ENCODE measurements at places on chromosomes 12 and 14.

DNA sequence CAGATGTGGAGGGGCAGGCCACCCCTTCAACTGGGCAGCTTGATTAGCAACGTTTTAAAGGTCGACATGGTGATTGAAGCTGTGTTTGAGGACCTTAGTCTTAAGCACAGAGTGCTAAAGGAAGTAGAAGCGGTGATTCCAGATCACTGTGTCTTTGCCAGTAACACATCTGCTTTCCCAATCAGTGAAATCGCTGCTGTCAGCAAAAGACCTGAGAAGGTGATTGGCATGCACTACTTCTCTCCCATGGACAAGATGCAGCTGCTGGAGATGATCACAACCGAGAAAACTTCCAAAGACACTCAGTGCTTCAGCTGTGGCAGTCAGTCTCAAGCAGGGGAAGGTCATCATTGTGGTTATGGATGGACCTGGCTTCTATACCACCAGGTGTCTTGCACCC lies 23.9 kb upstream of the AICDA start:
- no peak for DNase-seq

DNA sequence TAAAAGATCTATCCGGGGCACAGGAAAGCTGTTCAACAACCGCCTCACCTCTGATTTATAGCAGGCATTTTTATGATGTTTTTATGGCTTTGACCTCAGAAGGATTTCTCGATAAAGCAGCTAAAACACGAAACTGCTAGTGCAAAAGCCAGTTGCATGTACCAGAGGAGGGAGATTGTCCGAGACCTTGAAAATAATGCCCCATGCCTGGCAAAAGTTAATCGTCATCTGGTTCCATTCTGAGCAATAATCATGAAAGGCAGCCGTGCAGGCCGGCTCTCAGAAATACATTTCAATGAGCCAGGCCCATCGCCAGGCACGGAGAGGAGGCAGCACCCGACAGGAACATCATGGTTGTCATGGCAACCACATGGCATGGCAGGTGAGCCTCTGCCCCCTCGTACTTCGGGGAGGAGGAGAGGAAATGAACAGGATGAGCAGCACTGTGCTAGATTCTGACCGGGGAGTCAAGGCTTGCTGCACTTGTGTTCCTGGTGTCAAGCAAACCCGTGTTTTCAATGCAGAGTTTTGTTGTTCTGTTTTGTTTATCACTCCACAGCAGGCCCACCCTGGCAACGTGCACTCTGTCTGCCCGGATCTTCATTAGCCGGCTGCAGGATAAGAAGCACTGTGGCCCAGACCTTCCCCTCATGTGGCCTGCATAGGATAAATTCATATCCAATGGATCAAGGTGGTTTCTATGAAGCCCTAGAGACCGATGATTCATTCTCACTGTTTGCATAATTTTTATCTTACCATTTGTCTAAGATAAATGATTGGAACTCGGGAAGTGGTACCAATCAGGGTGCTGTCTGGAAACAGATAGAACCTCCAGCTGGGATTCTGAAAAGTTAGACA lies 160.2 kb downstream of the RIMBP2 start:
- no peak for DNase-seq

GRCh38 chr14:106518054-106518943 lies 991.9 kb downstream of the TMEM121 start:
- DNase-seq = peak; percentile 75

GRCh38 chr12:119666900-119667576 lies 895 bp upstream of the PRKAB1 start:
- DNase-seq = peak; percentile 39

- DNase-seq = no peak
Observed at GRCh38 chr12:116920939-116921338, 10.2 kb downstream of the FBXW8 start.

GRCh38 chr12:58105225-58106119 lies 164.1 kb downstream of the ATP23 start:
- DNase-seq = no peak

DNA sequence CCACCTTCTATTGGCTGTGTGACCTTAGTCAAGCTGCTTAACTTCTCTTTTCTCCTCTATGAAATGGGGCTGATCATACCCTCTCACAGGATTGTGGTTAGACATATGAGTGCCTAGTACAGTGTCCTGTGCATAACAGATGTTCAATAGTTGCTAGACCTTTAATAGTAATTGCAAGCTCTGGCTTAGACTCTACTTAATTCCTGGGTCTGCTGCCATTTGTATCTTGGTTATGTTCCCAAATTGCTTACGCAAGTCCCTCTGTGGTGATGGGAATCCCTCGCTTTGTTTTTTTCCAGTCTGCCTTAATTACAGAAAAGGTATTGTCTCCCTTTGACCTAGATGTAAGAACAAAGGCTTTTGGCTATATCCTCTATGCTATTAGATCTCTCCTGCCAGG lies 15.1 kb downstream of the SUDS3 start:
- DNase-seq = no peak

- no peak for DNase-seq
Observed at GRCh38 chr14:59018978-59019377, 169.5 kb upstream of the DAAM1 start.

DNA sequence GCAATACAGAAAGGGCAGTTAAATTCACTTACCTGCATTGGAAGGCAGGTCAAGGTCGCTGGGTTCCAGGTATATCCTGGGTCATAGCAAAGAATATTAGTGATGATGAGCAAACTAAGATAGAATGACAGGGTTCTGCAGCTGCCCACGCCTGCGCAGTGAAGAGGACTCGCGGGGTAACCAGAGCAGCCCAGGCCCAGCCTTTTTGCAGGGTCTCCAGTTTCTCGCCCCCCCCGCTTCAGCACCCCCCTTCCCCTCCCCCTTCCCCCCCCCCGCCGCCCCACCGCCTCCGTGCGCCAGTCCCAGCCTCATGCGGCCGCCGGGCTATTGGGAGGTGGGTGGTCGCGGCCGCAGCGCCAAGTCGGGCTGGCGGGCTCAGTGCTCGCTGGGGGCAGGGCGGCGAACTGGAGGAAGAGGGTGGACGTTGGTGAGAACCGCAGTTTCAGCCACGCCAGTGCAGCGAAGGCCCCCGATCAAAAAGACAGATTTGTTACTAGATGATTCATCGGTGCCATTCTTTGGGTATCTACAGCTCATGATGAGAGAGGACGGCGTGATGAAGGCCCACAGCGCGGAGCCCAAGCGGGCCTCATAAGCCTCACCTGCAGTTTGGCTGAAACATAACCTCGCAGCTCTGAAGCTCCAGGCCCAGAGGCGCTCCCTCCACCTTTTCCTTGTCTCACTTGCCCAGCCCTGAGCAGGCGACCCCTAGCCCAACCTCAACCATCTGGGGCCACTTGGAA lies 20.2 kb downstream of the SLC2A3 start:
- DNase-seq = no peak

GRCh38 chr14:103393676-103394626 lies 8.7 kb downstream of the MARK3 start:
- DNase-seq = peak; percentile 61

DNA sequence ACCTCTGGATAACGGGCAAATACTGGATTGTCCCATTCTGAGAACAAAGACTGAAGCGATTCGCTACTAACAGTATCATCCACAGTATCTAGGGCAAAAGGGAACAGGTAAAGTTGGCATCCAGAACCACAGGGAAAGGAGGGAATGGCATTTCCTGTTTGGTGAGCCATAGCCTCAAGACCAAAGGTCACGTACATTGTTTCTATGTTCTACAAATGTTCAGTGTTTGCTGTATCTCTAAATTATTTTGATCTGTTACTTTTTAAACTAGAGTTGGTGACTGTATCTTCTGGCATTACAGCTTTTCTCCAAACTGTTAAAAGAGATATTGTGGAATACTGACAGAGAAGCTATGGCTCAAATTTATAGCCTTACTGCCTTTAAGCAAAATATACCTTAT lies 9.7 kb downstream of the MLH3 start:
- DNase-seq = no peak

DNA sequence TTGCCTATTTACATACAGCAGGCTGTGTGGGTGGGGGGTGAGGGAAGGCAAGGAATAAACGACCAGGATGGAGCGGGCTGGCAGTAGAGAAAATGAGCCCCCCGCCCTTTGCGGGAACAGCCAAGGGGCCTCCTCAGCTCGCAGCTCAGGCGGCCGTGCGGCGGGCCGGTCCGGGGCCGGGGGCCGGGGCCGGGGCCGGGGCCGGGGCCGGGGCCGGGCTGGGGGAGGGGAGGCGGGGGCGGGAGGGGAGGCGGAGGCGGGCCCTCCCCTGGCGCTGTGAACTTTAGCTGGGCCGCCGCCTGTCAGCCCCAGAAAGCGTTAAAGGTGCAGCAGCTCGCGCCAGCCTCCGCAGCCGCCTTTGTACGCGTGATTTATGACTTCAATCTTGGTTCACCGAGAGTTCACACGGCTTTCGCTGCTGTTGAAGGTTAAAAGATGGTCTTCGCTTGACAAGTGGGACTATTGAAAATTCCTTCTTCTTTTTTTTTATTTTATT lies 28.8 kb downstream of the HOXC4 start:
- no peak for DNase-seq

GRCh38 chr14:46894476-46894875 lies 242.9 kb upstream of the RPL10L start:
- no peak for DNase-seq

DNA sequence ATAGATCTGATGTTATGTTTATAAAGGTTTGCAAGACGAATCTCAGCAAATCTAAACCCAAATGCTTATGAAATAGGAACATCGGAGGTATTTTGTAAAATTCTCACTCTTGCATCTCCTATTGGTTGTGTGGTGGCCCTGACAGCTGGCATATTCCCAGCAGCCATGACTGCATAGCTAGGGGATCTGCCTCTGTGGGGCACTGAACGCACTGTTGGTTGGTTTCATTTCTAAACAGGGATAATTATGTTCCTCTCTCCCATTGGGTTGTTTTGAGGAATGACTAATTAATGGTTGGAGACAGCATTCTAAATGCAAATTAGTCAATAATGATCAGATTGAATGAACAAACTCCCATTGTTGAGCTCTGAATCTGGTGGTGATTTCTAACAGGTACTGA lies 2.7 kb upstream of the BEST3 start:
- no peak for DNase-seq

DNA sequence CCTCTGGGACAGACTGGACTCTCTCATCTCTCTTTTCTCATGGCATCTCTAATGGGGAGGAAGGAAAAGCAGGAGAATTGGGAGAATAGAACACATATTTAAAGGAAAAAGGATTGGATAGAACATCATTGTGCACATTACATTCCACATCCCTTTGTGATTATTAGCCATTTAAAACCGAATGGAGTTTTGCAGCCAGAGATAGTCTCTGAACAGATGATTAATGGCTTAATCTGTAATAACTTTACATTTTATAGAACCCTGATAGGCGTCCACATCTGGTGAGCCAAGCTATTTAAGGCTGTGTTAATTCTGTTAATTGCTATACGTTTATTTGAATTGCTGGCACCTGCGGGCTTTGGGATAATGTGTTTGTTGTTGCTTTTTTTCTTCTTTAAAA lies 487.3 kb downstream of the NRXN3 start:
- no peak for DNase-seq

DNA sequence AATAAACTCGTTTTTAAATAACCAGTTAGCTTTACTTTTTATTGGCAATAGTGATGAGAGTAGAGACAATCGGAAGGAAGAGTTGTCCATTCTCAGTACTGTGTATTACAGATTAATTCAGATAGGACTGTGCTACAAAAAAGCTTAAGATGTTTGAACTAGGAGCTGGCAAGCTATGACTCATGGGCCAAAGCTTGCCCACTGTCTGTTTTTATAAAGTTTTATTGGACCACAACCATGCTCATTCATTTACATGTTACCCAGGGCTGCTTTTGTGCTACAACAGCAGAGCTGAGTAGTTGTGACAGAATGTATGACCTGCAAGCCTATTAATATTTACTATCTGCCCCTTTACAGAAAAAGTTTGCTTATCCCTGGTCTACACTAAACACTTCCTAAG lies 19.4 kb downstream of the GNS start:
- DNase-seq = no peak

DNA sequence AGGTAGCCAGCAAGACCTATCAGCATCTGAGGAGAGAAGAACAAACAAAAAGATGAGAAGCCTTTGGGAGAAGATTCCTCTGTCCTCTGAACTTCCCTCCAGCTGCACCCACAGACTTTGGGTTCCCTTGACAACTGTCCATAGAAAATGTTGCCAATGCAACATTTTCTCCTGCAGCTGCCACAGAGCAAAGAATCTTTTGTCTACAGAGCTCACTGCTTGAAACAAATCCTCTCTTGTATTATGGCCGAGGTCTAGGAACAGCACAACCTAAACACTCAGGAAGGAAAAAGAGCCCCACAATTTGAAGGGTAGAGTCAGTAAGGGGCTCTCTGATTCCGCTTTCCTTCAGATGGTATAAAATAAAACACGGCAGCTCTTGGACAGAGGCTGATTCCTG lies 14.3 kb downstream of the POMT2 start:
- no peak for DNase-seq

DNA sequence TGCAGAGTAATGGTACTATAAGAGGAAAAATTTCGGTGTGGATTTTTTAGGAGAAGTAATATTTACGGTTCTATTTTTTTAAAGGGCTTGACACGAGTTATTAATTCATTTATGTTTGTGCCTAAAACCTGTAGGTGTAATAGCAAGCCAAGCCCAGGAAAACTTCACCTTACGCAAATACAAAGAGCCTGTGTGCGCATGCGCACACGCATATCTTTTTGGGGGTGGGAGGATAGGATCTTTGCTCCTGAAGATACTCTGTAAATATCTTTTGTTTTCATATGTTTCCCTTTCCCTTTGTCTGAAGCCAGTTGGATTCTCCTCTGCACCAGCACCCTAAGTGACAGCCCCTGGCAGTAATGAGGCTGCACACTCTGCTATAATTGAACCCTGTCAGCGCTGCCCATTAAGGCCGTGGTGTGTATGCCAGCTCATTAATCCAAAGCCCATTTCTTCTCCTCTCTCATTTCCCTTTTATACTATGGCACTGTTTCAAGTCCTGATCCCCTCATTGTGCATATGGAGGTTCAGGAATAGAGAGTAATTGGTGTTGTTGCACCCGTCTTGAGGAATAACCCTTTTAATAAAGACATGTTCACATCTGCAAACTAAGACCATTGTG lies 327.2 kb upstream of the E2F7 start:
- no peak for DNase-seq

DNA sequence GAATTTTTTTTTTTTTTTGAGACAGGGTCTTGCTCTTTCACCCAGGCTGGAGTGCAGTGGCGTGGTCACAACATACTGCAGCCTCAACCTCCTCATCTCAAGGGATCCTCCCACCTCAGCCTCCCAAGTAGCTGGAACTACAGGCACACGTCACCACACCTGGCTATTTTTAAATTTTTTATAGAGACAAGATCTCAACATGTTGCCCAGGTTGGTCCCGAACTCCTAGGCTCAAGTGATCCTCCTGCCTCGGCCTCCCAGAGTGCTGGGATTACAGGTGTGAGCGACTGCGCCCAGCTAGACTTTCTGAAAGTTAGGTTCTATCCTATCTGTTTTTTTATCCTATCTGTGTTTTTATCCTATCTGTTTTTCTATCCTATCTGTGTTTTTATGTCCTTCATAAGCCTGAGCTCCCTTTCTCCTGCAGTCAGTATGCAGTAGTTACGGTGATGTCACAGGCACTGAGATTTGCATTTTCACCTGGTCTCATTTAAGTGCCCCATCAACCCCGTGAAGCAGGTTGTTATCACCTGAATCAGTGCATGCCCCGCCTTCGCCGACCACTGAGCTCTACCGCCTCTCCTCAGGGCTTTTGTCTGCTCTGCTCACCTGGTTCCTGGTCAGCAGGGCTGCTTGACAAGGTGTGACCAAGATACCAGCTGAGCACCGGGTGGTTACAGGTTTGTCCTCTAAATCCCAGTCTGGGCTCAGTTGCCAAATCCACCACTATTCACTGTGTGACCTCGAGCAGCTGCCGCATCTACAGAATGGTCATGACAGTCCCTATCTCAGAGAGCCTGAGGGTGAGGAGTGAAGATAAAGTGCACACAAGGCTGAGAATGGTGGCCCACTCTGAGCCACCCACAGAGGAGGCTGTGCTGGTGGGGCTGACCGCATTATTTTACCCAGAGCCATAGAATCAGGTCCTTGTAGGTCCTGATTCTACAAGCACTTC lies 33.1 kb downstream of the SYNDIG1L start:
- no peak for DNase-seq
